ENCODE measurements at places on chromosomes 6 and 20. TPM values are rescaled to one million over a fixed set of nuclear protein-coding genes. Genes with fewer than 3 reads are reported as not detected.
A peak's percentile ranks its signal among the peaks of the same experiment; 100 is the strongest.

GRCh38 chr6:31094389-31094881 is 17.9 kb downstream of the C6orf15 start:
- DNase-seq = peak; percentile 70

DNA sequence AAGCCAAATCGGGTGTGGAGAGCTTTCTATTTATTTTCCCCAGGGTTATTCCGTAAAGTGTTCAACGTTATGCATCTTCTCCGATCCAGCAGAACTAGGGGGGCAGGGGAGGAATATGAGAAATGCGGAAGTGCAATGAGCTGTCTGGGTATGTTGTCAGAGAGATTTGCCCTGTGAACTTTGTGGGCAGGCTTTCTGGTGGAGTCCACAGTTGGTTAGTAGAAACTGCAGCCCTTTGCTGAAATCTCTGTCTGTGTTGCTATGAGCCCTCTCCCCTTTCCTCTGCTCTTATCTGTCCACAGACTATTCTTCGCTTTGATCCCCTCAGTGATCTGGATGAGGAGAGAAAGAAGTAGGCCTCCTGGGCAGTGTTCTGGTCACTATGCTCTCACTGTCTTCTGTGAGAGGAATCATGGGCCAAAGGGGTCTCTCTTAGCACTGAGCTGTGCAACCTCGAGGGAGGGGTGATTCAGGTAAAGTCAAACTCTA is 158.9 kb upstream of the FUT9 start:
- DNase-seq = no peak

The DCDC2 gene
- total RNA-seq = not detected

The HRH3 gene
- not detected for total RNA-seq

The PNLDC1 gene
- 0.97 TPM for total RNA-seq
